ENCODE measurements at places on chromosomes 11 and 22.

DNA sequence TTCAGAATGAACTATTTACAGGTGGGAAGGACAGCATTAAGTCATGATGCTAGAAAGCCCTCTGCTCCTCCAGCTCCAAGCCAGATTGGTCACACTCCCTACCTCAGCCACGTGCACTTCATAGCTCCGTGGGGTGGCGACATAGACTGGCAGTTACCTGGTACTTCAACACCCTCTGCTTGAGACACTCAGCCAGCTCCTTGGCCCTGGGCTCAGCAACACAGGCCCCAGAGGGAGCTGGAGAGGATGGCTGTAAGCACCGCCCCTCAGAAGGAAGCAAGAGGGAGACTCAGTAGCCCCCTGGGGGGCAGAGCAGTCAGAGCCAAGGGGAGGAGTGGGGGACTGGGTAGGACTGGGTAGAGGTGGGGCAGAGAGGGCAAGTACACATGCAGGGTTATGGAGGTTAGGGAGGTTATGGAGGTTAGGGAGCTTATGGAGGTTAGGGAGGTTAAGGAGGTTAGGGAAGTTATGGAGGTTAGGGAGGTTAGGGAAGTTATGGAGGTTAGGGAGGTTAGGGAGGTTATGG, 102.1 kb upstream of the BID start:
- no peaks in the 10 kb centered on the region for H3K36me3 ChIP-seq
- no peaks in the 10 kb centered on the region for H3K27me3 ChIP-seq
- H3K4me3 ChIP-seq = no peak overlapping the region
- no peak overlapping the region for H3K27ac ChIP-seq

DNA sequence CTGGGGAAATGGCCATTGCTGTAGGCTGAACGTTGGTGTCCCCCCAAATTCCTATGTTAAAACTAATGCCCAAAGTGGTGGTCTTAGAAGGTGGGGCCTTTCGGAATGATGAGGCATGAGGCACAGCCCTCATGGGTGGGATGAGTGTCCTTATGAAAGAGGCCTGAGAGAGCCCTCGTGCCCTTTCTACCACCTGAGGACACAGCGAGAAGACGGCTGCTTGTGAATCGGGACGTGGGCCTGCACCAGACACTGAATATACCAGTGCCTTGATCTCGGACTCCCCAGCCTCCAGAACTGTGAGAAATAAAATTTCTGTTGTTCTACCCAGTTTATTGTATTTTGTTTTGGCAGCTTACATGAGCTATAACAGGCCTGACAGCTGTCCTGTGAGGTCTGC, 162.9 kb upstream of the B3GAT1 start:
- no peaks in the 10 kb centered on the region for H3K27me3 ChIP-seq
- H3K36me3 ChIP-seq = no peaks in the 10 kb centered on the region
- no peak overlapping the region for H3K4me3 ChIP-seq
- H3K27ac ChIP-seq = no peak overlapping the region

GRCh38 chr11:66393954-66394353, 22.4 kb upstream of the SLC29A2 start:
- no peak overlapping the region for H3K27ac ChIP-seq
- DNase-seq = no peak
- peaks cover 1% of the 10 kb centered on the region for H3K27me3 ChIP-seq
- no peaks in the 10 kb centered on the region for H3K4me1 ChIP-seq
- no peak overlapping the region for H3K4me3 ChIP-seq

GRCh38 chr11:126917531-126918204, 82.9 kb downstream of the KIRREL3 start:
- DNase-seq = no peak
- no peaks in the 10 kb centered on the region for H3K36me3 ChIP-seq
- H3K4me1 ChIP-seq = no peaks in the 10 kb centered on the region
- H3K27me3 ChIP-seq = no peaks in the 10 kb centered on the region

DNA sequence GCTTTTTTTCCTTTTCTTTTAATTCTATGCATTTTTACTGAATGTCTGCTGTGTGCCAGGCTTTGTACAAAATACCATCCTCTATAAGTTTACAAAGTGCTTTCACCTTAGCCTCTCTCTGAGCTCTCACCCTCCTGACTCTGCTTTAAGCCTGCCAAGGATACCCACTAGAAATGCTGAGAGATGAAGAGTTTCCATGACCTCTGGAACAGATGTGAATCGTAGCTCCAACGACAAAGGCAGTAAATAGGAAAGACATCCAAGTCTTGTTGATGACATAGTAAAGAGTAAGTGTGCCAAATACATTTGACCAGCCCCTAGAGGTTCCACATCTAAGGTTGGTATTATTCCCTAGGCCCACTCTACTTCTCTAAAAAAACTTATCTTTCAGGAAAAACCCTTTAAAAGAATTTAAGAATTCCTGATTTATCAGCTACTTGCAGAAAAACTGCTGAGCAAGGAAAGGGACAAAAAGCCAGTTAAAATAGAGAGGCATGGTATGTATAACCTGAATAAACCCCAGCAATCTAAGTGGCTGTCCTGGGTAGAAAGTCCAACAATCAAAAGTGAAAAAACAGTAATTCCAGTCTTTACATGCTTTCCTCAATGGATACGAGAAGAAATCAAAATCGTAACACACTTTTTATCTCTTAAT, 45.4 kb downstream of the GAB2 start:
- no peaks in the 10 kb centered on the region for H3K27me3 ChIP-seq
- no peak for DNase-seq
- H3K4me1 ChIP-seq = peaks cover 7% of the 10 kb centered on the region
- no peak overlapping the region for H3K4me3 ChIP-seq
- no peak overlapping the region for H3K27ac ChIP-seq
